ENCODE measurements at places on chromosomes 6 and 20.

- no peak for DNase-seq
These were observed 265.0 kb upstream of the MARCKS start for GRCh38 chr6:113591896-113592827.

GRCh38 chr20:62120990-62121775 is 1.1 kb upstream of the LSM14B start:
- DNase-seq, result no peak

- no peak for DNase-seq
These were observed 5.1 kb downstream of the TTK start for GRCh38 chr6:80009531-80009930.

- no peak for DNase-seq
These were observed 16.2 kb upstream of the ADRM1 start for GRCh38 chr20:62286493-62287064.

GRCh38 chr20:22763257-22763906 is 179.0 kb upstream of the FOXA2 start:
- DNase-seq, result no peak

GRCh38 chr6:166446567-166447065 is 63.9 kb upstream of the MPC1 start:
- DNase-seq, result no peak

- DNase-seq, result no peak
These were observed 39.6 kb downstream of the MRPL14 start for GRCh38 chr6:44087623-44088022.

DNA sequence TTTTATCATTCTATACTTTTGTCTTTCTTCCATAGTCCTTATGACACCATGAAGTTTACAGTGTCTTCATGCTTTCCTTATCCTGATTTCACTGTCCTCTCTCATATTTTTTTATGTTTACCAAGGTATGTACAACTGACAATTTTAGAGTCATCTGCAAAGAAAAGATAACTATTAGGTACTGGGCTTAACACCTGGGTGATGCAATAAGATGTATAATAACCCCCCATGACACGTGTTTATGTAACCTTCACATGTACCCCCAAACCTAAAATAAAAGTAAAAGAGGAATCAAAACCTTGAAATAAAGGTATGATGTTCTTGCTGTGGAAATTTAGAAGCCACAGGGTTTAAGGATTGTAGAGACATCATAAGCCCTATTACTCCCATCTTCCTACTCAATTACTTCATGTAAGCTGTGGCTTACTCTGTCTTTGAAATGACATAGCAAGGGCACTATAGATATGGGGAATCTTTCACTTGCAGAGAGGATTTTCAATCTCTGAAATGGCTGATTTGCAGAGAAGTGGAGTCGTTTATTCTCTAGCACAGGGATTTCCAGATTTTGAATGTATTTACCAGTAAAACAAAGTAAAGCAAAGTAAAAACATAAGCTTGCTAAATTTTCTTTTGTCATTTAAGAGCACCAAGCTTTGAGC is 18.9 kb downstream of the OR2W1 start:
- DNase-seq, result no peak

DNA sequence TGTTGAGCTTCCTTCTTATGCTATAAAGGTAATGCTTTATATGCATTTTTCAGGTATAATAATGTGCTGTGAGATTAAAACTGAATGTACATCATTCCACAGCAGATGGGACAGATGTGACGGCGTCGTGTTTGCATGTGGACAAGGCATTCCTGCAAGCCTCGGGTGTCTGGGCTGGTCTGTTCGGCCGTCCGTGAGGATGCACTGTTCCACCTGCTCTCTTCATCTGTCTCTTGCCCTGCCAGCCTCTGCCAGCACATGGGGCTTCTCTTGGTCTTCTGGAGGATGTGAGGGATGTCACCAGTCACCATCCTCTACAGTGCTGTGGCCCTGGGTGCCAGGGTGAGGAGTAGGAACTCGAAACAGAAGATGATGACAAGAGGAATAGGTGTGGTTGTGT is 223.2 kb downstream of the ERMARD start:
- no peak for DNase-seq

DNA sequence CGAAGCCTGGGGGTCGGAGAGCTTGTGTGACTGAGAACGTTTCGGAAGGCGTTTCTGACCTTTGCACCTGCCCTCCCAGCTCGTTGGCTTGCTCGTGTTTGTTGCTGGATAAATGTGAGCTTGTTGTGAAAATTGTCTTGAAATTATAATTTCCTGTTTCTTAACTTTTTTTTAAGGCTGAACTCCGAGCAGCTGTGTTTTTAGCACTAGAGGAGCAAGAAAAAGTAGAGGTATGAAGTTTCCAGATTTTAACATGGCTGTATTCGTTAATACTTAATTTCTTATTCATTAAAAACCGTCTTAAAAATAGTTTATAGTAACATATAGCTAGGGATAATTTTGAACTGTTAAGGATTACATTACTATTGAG is 672 bp downstream of the CEP43 start:
- no peak for DNase-seq

- no peak for DNase-seq
These were observed 11.2 kb upstream of the TAGAP start for GRCh38 chr6:159056003-159056402.

DNA sequence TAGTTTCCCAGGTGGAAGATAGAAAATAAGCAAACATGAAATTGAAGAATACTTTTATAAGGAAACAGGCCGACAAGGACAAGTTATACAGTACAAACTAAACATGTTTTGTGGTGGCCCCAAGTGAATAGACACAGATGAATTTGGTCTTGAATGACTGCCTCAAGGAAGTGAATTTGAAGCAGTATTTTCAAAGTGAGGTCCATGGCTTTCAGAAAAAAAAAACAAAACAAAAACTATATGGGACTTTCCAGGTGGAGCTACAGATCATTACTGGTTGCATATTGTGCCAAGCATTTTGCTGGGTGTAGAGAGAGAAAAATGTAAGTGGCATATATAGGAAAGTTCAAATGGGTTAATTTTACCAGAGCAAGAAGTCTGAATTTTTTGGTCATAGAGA is 68.8 kb downstream of the CYB5R4 start:
- no peak for DNase-seq

DNA sequence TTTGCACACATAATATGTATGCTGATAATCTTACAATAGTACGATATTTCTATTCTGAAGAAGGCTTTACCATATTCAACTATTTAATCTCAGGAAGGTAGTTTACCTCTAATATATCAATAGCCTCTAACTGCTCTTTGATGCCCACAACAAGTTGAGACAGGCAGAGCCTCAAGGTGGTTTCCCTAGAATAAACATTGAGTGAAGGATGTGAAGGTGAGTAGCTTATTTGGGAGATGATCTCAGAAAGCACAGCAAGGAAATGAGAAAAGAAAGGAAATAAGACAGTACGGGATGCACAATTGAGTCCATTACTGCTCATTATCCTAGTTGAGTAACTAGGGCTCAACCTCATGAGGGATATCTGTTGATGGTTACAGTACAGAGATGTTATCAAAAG is 638.4 kb downstream of the MAFB start:
- DNase-seq, result no peak

DNA sequence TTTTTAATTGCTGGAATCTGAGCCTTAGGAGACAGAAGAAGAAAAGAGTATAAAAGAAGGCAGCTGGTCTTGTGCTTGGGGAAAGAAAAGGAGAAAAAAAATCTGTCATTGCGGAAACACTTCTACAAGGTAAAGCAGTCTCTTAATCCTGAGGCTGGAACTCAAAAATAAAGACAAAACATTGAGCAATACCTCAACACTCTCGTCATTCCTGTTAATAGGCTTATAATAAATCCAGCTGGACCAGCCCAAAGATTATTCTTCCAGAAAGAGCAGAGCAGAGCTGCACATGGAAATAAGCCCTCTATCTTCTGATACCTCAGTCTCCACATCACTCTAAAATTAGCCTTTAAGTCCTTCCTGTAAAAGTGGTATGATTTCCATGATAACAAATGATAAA is 62.0 kb upstream of the HIVEP1 start:
- no peak for DNase-seq

GRCh38 chr6:75526502-75527127 is 33.0 kb upstream of the FILIP1 start:
- peak; percentile 67 for DNase-seq

All from activated CD4-positive, alpha-beta T cell treated with anti-CD3 and anti-CD28 coated beads, Interleukin-10, Interleukin-2, amounts not matched to agents 100 ng/mL and 50 ng/mL, durations not matched to agents 16 hours and 8 hours (primary cell).